ENCODE measurements at places on chromosomes 13 and 19.

- DNase-seq, result no peak
Observed at GRCh38 chr19:19606021-19606420, 12.5 kb downstream of the PBX4 start.

GRCh38 chr19:1742989-1743696, 10.2 kb upstream of the ONECUT3 start:
- no peak for DNase-seq

- DNase-seq, result no peak
Observed at GRCh38 chr13:99334221-99334620, 27.0 kb upstream of the GPR183 start.

- no peak for DNase-seq
Observed at GRCh38 chr13:110575322-110576069, 14.0 kb upstream of the RAB20 start.

- DNase-seq, result no peak
Observed at GRCh38 chr19:8097198-8097597, 44.6 kb downstream of the CCL25 start.
